CD4-positive, alpha-beta memory T cell (primary cell): ENCODE measurements at places on chromosomes 4 and X. TPM values are rescaled to one million over a fixed set of nuclear protein-coding genes. Genes with fewer than 3 reads are reported as not detected.

ANXA3 gene
- total RNA-seq = not detected

KLF8 gene
- 5.4 TPM for total RNA-seq

DNA sequence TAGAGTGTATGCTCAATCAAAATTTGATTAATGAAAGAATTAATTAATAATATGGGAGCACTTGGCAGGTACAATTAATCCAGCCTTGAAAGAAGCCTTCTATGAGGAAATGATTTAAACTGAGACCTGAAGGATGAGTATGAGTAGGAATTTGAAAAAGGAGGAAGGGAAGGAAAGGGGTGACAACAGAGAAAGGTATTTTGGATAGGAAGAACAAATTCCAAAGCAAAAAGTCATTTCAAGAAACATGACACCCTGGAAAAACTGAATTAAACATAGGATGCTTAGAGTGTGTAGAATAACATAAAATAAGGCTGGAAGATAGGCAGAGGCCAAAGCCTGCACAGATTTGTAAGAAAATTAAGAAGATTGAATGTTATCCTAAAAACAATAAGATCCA lies 29.6 kb downstream of the PHOX2B start:
- no peak for DNase-seq

DNA sequence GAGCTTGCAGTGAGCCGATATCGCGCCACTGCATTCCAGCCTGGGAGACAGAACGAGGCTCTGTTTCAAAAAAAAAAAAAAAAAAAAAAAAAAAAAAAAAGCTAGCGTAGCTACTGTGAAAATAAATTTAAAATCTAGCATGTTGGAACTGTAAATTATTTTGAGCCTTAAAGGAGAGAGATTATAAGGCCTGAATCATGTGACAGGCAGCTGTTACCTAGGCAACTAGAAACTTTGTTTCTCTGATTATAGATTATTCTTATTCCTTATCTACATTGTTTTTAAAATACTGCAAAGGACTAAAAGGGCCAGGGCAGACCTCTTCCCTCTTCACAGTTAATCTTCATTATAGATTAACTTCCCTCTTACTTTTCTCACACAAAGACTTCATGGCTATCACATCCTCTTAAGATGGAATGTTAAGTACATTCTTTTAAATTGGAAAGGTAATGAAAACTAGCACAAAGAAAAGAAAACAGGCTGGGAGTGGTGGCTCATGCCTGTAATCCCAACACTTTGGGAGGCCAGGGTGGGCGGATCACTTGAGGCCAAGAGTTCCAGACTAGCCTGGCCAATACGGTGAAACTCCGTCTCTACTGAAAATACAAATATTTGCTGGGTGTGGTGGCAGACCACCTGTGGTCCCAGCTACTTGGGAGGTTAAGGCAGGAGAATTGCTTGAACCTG lies 21.1 kb upstream of the PDS5A start:
- DNase-seq = no peak
